SK-N-SH (cell line): ENCODE measurements at places on chromosomes 4 and X. TPM values are rescaled to one million over a fixed set of nuclear protein-coding genes. Genes with fewer than 3 reads are reported as not detected.

- DNase-seq, result no peak
- no peaks in the 10 kb centered on the region for H3K36me3 ChIP-seq
- H3K27ac ChIP-seq, result no peak overlapping the region
- no peaks in the 10 kb centered on the region for H3K27me3 ChIP-seq
- no peak overlapping the region for H3K4me3 ChIP-seq
These were observed 238.9 kb downstream of the SLC7A11 start for GRCh38 chr4:138003248-138003647.

DNA sequence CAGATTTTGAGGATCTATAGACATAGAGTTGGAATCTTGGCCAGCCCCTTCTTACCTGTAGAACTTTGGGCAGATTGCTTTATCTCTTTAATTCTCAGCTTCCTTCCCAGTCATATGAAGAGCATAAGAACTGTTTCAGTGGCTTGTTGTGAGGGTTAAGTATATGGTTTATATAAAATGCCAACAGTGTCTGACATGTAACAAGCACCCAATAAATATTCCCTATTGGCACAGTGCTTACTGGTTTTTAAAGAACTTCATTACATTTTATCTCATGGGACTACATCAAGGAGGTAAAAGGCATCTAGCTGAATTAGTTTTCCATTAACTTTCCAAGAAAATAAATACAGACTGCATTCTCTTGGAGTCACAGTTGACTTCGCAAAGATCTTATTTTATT is 106.7 kb upstream of the LIMCH1 start:
- H3K4me1 ChIP-seq, result no peaks in the 10 kb centered on the region; the same call in 1 of the 2 replicates
- no peak overlapping the region for H3K27ac ChIP-seq
- H3K27me3 ChIP-seq, result no peaks in the 10 kb centered on the region

DNA sequence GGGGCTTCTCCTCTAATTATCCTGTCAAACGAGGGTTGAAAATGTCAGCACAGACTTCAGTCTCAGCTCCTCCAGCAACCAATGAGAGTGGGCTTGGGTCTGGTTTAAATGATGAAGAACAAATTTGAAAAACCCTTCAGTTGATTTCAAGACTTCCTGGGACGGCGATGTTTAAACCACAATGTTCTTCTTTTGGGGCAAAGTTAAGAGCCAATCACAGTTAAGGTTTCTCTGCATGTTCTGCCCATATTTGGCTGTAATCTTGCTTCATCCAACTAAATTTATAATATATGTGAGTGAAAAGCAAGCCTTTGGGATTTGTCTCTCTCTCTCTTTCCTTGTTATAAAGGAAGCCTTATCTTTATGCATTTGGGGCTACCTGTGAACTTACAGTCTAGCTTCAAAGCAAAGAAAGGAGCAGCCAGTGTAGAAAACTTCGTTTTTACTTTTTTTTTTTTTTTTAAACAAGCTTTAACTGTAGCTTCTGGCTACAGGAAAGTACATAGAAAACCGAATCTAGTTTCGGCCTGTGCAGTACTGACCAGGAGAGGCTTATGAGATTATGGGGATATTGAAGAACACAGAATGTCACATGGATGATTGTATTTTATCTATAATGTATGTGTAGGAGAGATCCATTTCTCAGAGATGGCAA is 46.8 kb upstream of the FAM9C start:
- no peak for DNase-seq
- H3K4me1 ChIP-seq, result no peaks in the 10 kb centered on the region
- H3K27me3 ChIP-seq, result no peaks in the 10 kb centered on the region
- H3K4me3 ChIP-seq, result no peak overlapping the region

GRCh38 chrX:147403040-147403439 is 508.7 kb upstream of the FMR1 start:
- no peaks in the 10 kb centered on the region for H3K27me3 ChIP-seq
- no peak for DNase-seq
- no peak overlapping the region for H3K4me3 ChIP-seq
- H3K4me1 ChIP-seq, result no peaks in the 10 kb centered on the region
- no peaks in the 10 kb centered on the region for H3K36me3 ChIP-seq
- no peak overlapping the region for H3K27ac ChIP-seq

- no peaks in the 10 kb centered on the region for H3K36me3 ChIP-seq
- no peaks in the 10 kb centered on the region for H3K4me1 ChIP-seq
- H3K27me3 ChIP-seq, result no peaks in the 10 kb centered on the region
These were observed 45.8 kb upstream of the ARSJ start for GRCh38 chr4:114025176-114025777.

- no peak for DNase-seq
- H3K4me3 ChIP-seq, result peak overlapping the region; percentile 68
- peaks cover 14% of the 10 kb centered on the region for H3K36me3 ChIP-seq
- H3K27ac ChIP-seq, result peak overlapping the region; percentile 98
- H3K27me3 ChIP-seq, result no peaks in the 10 kb centered on the region
These were observed 891 bp downstream of the CISD2 start for GRCh38 chr4:102869569-102870197.

GRCh38 chrX:8714164-8714563 is 17.8 kb downstream of the ANOS1 start:
- no peaks in the 10 kb centered on the region for H3K36me3 ChIP-seq
- no peak overlapping the region for H3K4me3 ChIP-seq
- H3K27me3 ChIP-seq, result no peaks in the 10 kb centered on the region
- no peak for DNase-seq
- no peaks in the 10 kb centered on the region for H3K4me1 ChIP-seq
- H3K27ac ChIP-seq, result no peak overlapping the region

- no peaks in the 10 kb centered on the region for H3K4me1 ChIP-seq
- no peaks in the 10 kb centered on the region for H3K36me3 ChIP-seq
- no peak overlapping the region for H3K4me3 ChIP-seq
- no peaks in the 10 kb centered on the region for H3K27me3 ChIP-seq
These were observed 15.9 kb downstream of the GPC4 start for GRCh38 chrX:133399411-133399810.

Gene RENBP
- polyA plus RNA-seq, result 0.90 and 1.0 TPM in 2 replicates

GRCh38 chr4:10534820-10535219 is 77.6 kb upstream of the ZNF518B start:
- no peak overlapping the region for H3K4me3 ChIP-seq
- H3K4me1 ChIP-seq, result no peaks in the 10 kb centered on the region
- H3K27ac ChIP-seq, result no peak overlapping the region
- no peak for DNase-seq
- no peaks in the 10 kb centered on the region; the same call in 1 of the 2 replicates for H3K27me3 ChIP-seq

GRCh38 chrX:50081282-50081889 is 119.4 kb downstream of the AKAP4 start:
- no peak overlapping the region for H3K27ac ChIP-seq
- peak; percentile 27 for DNase-seq

Gene CCNA2
- polyA plus RNA-seq, result 23.0 and 23.8 TPM in 2 replicates

DNA sequence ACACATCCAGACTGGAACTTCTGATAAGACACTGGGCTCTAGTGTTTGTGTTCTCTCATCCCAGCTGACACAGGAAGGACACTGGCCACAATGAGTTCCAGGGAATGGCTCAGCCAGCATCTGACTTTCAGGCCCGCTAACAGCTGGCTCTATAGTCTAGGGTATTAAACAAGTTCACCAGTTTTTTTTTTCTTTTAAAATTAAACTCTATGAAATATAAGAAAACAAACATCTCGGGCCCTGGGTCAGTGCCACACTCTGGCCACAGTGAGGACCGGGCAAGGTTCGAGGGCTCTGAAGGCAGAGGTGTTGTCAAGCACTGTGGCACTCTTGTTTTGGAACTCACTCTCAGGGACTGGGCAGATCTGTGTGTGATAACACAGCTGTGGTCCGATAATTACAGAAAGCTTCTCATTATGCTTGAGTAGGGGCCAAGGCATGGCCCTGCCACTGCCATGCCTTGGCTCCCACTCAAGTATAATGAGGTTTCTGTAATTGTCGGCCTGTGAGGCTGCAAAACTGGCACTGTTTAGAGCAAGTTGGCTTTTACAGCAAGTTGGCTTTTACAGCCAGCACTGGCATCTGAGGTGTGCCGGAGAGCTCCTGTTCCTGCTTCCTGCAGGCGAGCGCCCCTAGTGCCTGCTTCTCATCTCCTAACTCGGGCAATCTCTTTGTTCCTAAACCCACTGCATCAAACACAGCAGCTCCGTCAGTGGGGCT is 62.8 kb downstream of the PPP1R2C start:
- no peaks in the 10 kb centered on the region for H3K27me3 ChIP-seq
- no peaks in the 10 kb centered on the region for H3K36me3 ChIP-seq
- no peak overlapping the region for H3K27ac ChIP-seq
- peak; percentile 25 for DNase-seq
- H3K4me1 ChIP-seq, result no peaks in the 10 kb centered on the region

GRCh38 chrX:47145395-47146120 is 537 bp downstream of the RBM10 start:
- DNase-seq, result peak; percentile 71
- H3K4me1 ChIP-seq, result no peaks in the 10 kb centered on the region
- H3K27ac ChIP-seq, result peak overlapping the region; percentile 94
- H3K27me3 ChIP-seq, result no peaks in the 10 kb centered on the region
- peak overlapping the region; percentile 77 for H3K4me3 ChIP-seq

Gene GPC4
- 0.05 and 0.16 TPM in 2 replicates for polyA plus RNA-seq

Gene USP26
- polyA plus RNA-seq, result not detected in 2 replicates

Gene SYNPO2
- polyA plus RNA-seq, result 7.2 and 10.8 TPM in 2 replicates

DNA sequence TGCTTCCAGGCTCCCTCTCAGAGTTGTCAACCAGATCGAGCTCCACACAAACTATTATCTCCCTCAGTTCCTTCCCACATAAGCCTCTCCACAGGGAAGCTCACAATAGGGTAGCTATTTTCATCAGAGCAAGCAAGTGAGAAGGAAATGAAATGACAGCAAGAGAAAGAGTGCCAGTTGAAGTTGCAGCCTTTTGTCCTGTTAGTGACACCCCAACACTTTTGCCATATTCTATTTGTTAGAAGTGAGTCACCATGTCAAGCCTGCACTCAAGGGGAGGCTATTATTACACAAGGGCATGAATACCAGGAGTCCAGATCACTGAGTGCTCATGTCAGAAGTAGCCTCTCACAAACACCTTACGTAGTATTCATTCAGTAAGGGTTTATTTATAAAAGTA is 266.3 kb upstream of the NOCT start:
- no peaks in the 10 kb centered on the region for H3K4me1 ChIP-seq
- H3K4me3 ChIP-seq, result no peak overlapping the region
- H3K27me3 ChIP-seq, result no peaks in the 10 kb centered on the region
- H3K36me3 ChIP-seq, result no peaks in the 10 kb centered on the region
- no peak for DNase-seq

DNA sequence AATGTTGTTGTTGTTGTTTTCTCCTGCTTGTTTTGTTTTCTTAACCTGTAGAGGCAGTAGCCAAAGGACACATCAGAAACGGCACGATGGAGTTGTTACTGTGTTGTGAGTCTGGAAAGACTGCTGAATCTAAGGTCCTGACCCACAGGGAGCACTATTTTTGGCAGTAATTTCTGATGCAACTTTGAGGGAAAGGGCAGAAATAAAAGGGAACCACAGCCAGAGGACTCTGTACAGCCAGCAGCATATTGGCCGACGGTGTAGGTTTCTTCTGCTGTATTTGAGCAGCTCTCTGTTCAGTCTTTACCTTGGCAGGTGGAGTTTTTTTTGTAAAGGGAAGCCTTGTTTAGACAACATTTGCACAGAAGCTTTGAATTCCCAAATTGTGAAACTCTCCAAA is 203.0 kb upstream of the GPR101 start:
- DNase-seq, result no peak
- no peaks in the 10 kb centered on the region for H3K36me3 ChIP-seq
- no peaks in the 10 kb centered on the region for H3K4me1 ChIP-seq
- no peak overlapping the region for H3K27ac ChIP-seq
- no peak overlapping the region for H3K4me3 ChIP-seq

Gene GPR143
- polyA plus RNA-seq, result not detected in 2 replicates

DNA sequence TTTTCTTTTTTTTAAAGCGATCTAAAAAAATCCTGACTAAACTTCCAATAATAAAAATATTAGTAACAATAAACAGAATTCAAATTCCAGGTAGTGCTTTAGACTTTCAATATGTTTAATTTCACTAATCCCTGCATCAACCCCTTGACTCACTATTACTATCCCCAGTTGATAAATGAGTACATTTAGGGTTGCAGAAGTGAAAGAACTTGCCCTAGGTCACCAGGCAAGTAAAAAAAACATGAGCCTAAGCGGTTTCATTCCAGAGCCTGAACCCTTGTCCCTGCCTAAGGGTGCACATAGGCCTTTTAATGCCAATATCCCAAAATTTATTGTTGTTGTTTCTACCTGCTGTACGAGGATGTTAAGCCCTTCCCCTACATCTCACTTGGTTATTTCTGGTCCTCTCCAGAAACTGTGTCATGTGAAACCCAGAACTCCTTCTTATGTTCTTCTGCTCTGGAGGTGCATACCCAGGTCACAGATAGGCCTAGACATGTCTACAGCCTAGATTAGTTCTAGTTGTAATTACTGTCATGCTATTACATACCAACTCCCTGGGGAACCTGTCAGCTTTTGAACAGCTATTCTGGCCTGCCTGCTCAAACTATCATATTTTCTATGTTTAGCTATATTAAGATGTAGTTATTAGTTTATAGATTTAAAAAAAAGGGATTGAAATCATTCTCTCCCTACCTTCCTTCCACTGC is 244.5 kb upstream of the PITX2 start:
- H3K27me3 ChIP-seq, result no peaks in the 10 kb centered on the region
- H3K4me1 ChIP-seq, result no peaks in the 10 kb centered on the region
- no peak overlapping the region for H3K27ac ChIP-seq

Gene VEGFC
- 81.9 and 84.7 TPM in 2 replicates for polyA plus RNA-seq
